ENCODE measurements at places on chromosomes 3 and 15. TPM values are rescaled to one million over a fixed set of nuclear protein-coding genes. Genes with fewer than 3 reads are reported as not detected.

- H3K4me3 ChIP-seq, result peak overlapping the region; percentile 3
- DNase-seq, result peak; percentile 25
- no peaks in the 10 kb centered on the region for H3K36me3 ChIP-seq
- H3K4me1 ChIP-seq, result peaks cover 25% of the 10 kb centered on the region
- no peaks in the 10 kb centered on the region for H3K27me3 ChIP-seq
- peak overlapping the region; percentile 32 for H3K27ac ChIP-seq
Observed at GRCh38 chr3:114745322-114746240, 401.5 kb downstream of the ZBTB20 start.

DNA sequence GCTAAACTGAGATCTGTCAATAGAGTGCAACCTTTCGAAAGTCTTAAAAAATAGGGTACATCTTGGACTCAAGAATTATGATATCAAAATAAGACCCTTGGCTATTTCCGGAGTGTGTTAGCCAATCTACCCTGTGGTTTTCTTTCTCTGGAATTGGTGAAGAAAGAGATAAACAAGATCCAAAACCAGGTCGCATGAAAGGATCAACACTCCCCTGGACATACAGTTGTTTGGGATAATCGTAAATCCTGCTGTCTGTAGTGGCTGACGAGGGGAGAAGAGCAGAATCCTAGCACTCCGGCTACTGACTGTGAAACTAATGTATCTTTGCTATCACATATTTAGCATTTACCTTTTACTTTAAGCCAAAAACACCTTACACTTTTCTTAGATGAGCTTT, 30.9 kb downstream of the FNDC3B start:
- H3K27me3 ChIP-seq, result no peaks in the 10 kb centered on the region
- peaks cover 44% of the 10 kb centered on the region for H3K4me1 ChIP-seq
- H3K36me3 ChIP-seq, result peaks cover 25% of the 10 kb centered on the region
- no peak overlapping the region for H3K27ac ChIP-seq
- H3K4me3 ChIP-seq, result no peak overlapping the region

GRCh38 chr3:6132684-6133432, 728.1 kb upstream of the GRM7 start:
- H3K4me3 ChIP-seq, result no peak overlapping the region
- no peak overlapping the region for H3K27ac ChIP-seq
- peaks cover 5% of the 10 kb centered on the region for H3K4me1 ChIP-seq
- H3K36me3 ChIP-seq, result no peaks in the 10 kb centered on the region
- no peak for DNase-seq
- H3K27me3 ChIP-seq, result no peaks in the 10 kb centered on the region

Gene SLC6A20
- total RNA-seq, result not detected

DNA sequence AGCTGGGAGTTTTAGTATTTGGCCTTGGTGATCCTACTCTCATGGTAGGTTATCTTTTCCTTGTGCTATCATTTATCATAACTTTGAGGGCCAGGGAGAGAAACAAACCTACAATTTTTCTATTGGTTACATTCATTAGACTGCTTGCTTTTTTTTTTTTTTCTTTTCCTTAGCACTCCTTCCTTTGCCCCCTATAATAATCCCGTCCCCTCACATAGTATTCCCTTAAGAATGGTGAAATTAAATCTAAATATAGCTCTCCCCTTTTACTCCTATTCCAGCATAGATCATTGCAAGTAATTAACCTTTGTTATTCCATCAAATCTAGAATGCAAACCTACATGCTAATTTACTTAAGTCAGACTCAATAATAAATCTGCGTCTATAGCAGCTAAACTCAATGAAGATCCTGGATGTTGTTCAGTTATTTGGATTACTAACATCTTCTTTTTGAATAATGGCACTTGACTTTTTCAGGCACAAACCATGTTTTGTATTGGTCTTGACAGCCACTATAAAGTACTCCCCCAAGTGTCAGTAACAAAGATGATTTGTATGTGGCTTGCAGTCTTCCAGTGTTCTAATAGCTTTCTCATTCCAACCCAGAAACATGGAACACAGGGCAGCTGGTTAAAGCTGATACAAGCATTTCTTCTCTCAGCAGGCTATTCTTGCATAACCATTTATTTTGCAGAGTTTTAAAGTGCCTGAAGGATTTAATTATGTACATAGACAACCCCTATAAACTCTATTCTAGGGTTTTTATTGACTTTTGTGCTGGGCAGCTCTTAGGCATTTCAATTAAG, 420.6 kb downstream of the MECOM start:
- peak overlapping the region; percentile 8 for H3K4me3 ChIP-seq
- no peaks in the 10 kb centered on the region for H3K36me3 ChIP-seq
- H3K4me1 ChIP-seq, result peaks cover 21% of the 10 kb centered on the region
- H3K27ac ChIP-seq, result peak overlapping the region; percentile 69
- no peaks in the 10 kb centered on the region for H3K27me3 ChIP-seq

DNA sequence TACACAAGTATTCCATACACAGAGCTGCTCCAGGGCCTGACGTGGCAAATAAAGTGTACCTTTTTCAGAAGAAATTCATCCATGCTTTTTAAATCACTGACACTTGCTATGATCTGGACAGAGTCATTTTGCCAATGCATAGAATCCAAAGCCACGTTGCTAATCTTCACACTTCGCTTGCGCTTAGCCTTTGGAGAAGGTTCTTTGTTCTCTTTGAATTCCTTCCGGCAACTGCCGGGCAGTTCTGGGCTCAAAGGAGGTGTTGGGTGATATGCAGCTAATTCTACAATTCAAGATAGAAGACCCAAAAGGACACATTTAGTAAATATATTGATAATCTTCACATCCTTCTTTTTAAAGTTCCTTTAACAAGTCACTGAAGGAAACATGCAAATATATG, 69.9 kb downstream of the NR2E3 start:
- no peak overlapping the region for H3K27ac ChIP-seq
- no peak for DNase-seq
- H3K36me3 ChIP-seq, result peaks cover 43% of the 10 kb centered on the region
- H3K4me3 ChIP-seq, result no peak overlapping the region
- H3K27me3 ChIP-seq, result no peaks in the 10 kb centered on the region

Gene TM4SF1
- total RNA-seq, result 20.1 TPM

DNA sequence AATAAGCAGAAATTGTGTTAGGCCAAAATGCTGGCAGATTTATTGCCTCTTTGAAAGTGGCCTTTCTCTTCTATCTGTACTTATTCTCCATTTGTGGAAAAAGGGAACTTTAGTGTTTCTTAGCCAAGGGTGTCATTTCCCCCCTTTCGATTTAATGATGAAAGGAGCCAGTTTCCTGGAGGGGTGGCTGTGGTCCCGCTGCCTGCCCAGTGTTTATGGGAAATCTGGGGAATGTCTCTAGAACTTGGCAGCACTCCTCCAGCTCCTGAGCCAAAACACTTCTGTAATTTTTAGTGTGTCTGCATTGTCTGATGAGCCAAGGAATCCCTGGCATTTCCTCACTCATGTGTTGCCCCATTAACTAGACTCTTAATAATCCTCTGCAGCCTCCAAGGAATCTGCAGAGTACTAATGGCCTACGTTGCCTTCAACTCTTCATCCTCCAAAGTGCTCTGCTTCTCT, 448.8 kb downstream of the GRM7 start:
- DNase-seq, result peak; percentile 73
- H3K27ac ChIP-seq, result no peak overlapping the region
- H3K4me1 ChIP-seq, result peaks cover 32% of the 10 kb centered on the region
- peaks cover 4% of the 10 kb centered on the region for H3K36me3 ChIP-seq
- H3K27me3 ChIP-seq, result no peaks in the 10 kb centered on the region

- H3K27me3 ChIP-seq, result no peaks in the 10 kb centered on the region
- H3K4me3 ChIP-seq, result no peak overlapping the region
- no peak overlapping the region for H3K27ac ChIP-seq
- H3K36me3 ChIP-seq, result no peaks in the 10 kb centered on the region
- DNase-seq, result no peak
- no peaks in the 10 kb centered on the region for H3K4me1 ChIP-seq
Observed at GRCh38 chr3:21154911-21155310, 596.1 kb downstream of the ZNF385D start.

DNA sequence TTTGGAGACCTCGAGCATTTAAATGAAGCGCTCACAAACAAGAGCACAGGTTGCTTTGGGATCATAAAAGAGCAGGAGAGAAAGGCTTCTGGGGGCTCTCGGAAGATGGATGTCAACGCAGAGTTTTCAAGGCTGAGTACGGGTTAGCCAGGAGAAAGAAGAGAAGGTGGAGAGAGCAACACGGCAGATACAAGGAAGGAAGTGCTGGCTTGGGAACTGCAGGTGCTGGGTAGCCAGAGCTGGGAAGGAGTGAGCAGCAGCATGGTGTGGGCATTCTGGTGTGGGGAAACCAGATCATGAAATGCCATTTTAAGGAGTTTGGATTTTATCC, 580 bp upstream of the RUBCN start:
- H3K27ac ChIP-seq, result peak overlapping the region; percentile 82
- H3K4me1 ChIP-seq, result peaks cover 20% of the 10 kb centered on the region
- DNase-seq, result no peak
- H3K27me3 ChIP-seq, result no peaks in the 10 kb centered on the region
- H3K4me3 ChIP-seq, result peak overlapping the region; percentile 82
- no peaks in the 10 kb centered on the region for H3K36me3 ChIP-seq

Gene SSUH2
- total RNA-seq, result 0.32 TPM

GRCh38 chr3:31077021-31077601, 182.7 kb upstream of the GADL1 start:
- no peak overlapping the region for H3K4me3 ChIP-seq
- H3K36me3 ChIP-seq, result no peaks in the 10 kb centered on the region
- DNase-seq, result peak; percentile 85
- peaks cover 18% of the 10 kb centered on the region for H3K4me1 ChIP-seq
- H3K27me3 ChIP-seq, result no peaks in the 10 kb centered on the region

- H3K27me3 ChIP-seq, result no peaks in the 10 kb centered on the region
- peaks cover 27% of the 10 kb centered on the region for H3K4me1 ChIP-seq
- peak; percentile 67 for DNase-seq
Observed at GRCh38 chr3:65605876-65606432, 432.8 kb downstream of the MAGI1 start.

DNA sequence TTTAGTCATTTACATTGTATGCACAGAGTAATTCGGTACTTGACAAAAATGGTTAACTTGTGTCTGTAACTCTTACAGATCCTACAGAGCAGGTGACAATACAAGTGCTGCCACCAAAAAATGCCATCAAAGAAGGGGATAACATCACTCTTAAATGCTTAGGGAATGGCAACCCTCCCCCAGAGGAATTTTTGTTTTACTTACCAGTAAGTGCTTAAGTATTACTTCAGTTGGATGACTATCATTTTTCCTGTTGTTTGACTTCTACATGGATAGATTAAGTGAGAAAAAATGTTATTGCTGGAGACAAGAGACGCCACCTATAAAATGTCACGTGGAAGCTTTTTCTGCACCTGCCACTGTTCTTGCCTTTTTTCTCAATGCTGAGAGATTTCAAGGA, 173.2 kb downstream of the ALCAM start:
- H3K36me3 ChIP-seq, result peaks cover 65% of the 10 kb centered on the region
- no peaks in the 10 kb centered on the region for H3K27me3 ChIP-seq
- H3K27ac ChIP-seq, result no peak overlapping the region

DNA sequence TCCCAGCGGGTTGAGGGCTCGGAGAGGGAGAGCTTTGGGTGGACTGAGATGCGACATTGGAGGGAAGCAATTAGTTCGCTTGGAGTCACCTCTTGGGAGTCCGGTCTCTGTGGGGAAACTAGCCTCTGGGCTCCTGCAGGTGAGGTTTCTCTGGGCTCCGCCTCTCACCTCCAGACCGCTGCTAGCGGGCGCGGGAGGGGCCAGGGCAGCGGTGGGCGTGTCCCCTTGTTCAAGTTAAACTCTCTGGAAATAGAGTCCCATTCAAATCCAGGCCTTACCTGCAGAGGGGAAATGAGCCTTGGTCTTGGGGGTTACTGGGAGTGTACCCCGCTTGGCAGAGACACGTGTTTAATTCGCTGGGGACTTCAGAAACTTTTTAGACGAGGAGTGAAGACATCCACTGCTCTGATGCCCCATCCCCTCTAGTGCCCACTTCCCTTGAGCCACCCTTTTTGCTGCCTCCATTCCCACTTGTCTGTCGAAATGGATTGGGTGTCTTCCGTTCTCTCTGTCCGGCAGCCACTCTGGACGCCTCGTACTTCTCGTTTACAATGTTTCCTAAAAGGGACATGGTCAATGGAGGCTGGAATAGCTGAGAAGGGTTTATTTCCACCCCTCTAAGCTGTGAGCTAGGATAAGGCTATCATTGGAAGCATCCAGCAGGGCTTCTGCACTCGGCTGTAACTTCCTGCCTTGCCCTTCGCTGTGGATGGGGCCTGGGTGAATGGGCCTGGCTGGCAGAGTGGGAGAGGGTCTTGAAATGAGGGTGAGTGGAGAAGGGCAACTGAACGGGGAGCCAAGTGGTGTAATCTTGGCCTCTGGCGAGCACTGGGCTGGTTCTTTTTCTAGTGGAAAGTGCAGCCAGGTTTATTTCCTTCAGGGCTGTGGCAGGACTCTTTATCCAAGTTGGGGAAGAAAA, 1.1 kb downstream of the MITF start:
- H3K27me3 ChIP-seq, result peaks cover 7% of the 10 kb centered on the region
- H3K27ac ChIP-seq, result no peak overlapping the region

GRCh38 chr3:113628788-113629187, 67.7 kb downstream of the USF3 start:
- peaks cover 13% of the 10 kb centered on the region for H3K4me1 ChIP-seq
- no peaks in the 10 kb centered on the region for H3K27me3 ChIP-seq
- no peak overlapping the region for H3K27ac ChIP-seq
- no peaks in the 10 kb centered on the region for H3K36me3 ChIP-seq
- no peak overlapping the region for H3K4me3 ChIP-seq

DNA sequence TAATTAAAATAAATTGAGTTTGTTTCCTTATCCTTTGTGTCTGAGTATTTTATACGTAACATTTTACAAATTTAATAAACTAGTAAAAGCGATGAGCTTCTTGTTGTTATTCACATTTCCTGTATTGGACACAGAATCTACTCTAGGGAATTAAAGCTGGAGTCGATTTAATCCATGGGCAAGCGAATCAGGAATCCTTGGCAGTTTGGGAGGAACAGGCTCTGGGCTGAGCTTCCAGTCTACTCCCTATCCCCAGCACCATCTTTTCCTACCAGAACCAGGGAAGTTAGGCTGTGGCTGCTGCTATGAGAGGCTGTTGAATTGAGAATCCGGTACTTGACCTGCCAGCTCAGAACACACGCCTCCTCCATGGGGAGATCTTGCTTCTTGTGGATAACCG, 437.3 kb upstream of the TPM1 start:
- no peak overlapping the region for H3K27ac ChIP-seq
- no peak overlapping the region for H3K4me3 ChIP-seq
- H3K4me1 ChIP-seq, result peaks cover 48% of the 10 kb centered on the region

- peaks cover 1% of the 10 kb centered on the region for H3K4me1 ChIP-seq
- H3K27me3 ChIP-seq, result no peaks in the 10 kb centered on the region
- H3K36me3 ChIP-seq, result no peaks in the 10 kb centered on the region
- no peak overlapping the region for H3K27ac ChIP-seq
Observed at GRCh38 chr15:67033012-67033411, 32.4 kb upstream of the SMAD3 start.

Gene HEG1
- total RNA-seq, result 10.3 TPM

- no peaks in the 10 kb centered on the region for H3K4me1 ChIP-seq
- H3K27me3 ChIP-seq, result no peaks in the 10 kb centered on the region
- no peak overlapping the region for H3K4me3 ChIP-seq
- DNase-seq, result no peak
Observed at GRCh38 chr3:132283916-132284405, 33.2 kb upstream of the ACP3 start.

Gene PCOLCE2
- 3.2 TPM for total RNA-seq

Data from MCF 10A (cell line).